T-helper 2 cell treated with Interferon-gamma antibody and Interleukin-4, amounts not matched to agents 5 μg/mL and 100 μg/mL, for 36 hours (primary cell): ENCODE measurements at places on chromosomes 11 and 22.

DNA sequence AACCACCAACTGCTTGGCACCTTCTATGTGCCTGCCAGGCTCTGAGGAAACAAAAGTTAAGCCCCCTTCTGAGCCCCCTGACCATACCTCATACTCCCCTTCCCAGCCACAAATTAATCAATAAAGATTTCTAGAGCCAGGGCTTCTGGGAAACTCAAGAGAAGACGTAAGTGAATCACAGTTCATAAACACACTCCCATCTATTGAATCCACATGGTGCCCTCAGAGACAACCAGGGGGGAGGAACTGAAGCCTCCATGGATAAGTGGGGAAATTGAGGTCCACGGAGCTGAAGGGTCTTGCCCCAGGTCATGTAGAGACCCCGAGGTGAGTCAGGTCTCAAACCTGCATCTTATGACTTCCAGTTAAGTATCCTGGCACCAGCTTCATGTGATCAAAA, 150.6 kb downstream of the MN1 start:
- DNase-seq: no peak

GRCh38 chr22:29758959-29759358, 7.8 kb downstream of the ZMAT5 start:
- DNase-seq: no peak

GRCh38 chr22:27809700-27810608, 8.4 kb upstream of the MN1 start:
- no peak for DNase-seq

DNA sequence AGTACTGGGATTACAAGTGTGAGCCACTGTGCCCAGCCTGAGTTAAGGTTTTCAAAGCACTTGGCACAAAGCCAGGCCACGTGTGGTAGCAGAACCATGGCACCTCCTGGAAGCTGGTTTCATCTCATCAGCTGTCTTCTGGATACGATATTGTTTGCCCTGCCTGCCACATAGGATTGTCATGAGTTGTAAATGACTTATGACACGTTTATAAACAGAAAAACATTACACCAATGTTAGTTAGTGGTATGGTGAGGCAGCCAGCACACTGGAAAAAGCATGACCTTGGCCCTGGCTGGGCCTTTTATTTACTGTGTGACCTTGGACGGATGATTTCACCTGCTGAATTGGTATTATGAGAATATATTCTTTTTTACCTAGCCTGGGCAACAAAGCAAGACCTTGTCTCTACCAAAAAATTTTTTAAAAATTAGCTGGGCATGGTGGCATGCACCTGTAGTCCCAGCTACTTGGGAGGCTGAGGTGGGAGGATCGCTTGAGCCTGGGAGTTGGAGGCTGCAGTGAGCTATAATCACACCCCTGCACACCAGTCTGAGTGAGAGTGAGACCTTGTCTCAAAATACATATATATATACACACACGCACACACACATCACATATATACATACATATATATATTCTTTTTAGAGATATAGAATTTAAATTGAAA, 24.0 kb upstream of the MYH9 start:
- no peak for DNase-seq

DNA sequence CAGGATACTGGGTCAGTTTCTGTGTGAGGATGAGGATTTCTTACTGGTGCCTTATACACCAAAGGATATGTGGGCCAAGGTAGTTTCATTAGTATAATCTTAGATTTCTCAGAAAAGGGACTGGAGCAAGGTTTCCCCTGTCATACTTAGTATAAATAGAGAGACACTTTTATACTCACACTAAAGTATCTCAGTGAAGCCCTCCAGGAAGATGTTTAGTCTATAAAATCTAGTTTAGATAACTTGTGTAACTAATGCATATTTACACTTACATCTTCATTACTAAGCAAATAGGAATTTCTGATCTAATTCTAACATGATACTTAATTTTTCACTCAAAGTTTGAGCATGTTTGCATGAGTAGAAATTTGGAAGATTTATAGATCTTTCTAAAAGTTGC, 11.1 kb downstream of the EMSY start:
- DNase-seq: no peak

- DNase-seq: no peak
Observed at GRCh38 chr11:43723617-43724016, 43.1 kb downstream of the HSD17B12 start.

DNA sequence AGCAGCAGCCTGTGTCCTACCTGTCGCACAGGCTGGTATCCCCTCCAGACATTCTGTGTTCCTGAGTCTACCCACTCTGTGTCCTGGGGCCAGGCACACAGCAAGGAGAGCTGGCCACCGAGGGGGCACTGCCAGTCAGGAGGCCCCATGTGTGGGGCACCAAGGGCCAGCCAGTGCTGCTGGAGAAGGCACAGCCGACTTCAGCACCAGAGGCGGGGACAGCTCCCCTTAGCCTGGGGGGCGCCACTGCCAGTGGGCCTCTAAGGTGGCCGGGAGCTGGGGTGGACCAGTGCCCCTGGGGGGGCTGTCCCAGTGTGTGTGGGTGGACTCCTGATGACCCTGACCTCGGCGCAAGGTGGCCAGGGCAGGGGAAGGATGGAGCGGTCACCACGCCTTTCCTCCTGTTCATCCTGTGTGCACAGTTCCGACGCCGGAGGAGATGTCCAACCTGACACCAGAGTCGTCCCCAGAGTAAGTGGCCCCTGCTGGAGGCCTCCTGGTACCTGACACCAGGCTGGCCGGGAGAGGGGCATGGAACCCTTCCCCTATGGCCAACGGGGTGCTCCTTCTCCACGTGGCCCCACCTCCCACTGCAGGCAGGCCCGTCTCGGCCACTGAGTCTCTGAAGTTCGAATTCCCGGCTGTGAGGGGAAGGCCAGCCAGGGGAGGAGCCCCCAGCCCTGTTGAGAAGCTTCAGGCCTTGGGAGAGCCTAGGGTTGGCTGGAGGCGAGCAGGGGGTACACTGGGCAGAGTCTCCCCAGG, 35.4 kb downstream of the MOB2 start:
- DNase-seq: no peak

- no peak for DNase-seq
Observed at GRCh38 chr11:117868088-117868487, 8.4 kb downstream of the FXYD6 start.

DNA sequence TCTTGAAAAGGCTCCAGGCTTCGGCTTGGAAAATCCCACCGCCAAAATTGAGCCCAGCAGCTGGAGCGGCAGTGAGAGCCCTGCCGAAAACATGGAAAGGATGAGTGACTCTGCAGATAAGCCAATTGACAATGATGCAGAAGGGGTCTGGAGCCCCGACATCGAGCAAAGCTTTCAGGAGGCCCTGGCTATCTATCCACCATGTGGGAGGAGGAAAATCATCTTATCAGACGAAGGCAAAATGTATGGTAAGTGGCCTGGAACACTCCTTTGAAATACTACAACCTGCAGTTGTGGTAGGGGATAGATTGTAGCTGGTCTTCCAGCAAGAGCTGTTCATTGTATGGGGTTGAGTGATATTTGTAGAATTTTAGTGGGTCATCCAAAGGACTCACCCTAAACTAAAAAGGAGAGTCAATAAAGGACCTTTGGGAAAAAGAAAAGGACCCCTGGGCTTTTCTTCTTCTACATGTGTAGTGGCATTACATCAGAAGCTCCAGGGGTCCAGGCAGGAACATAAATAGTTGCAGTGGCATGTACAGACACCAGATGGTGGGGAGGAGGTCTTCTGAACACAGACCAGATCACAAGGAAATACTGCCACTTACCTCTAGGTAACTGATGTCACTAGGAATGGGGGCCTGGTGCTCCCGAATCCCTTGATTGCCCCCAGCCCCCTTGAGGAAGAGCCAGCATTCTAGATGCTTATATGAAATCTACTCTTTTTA, 90.1 kb downstream of the TEAD1 start:
- no peak for DNase-seq

DNA sequence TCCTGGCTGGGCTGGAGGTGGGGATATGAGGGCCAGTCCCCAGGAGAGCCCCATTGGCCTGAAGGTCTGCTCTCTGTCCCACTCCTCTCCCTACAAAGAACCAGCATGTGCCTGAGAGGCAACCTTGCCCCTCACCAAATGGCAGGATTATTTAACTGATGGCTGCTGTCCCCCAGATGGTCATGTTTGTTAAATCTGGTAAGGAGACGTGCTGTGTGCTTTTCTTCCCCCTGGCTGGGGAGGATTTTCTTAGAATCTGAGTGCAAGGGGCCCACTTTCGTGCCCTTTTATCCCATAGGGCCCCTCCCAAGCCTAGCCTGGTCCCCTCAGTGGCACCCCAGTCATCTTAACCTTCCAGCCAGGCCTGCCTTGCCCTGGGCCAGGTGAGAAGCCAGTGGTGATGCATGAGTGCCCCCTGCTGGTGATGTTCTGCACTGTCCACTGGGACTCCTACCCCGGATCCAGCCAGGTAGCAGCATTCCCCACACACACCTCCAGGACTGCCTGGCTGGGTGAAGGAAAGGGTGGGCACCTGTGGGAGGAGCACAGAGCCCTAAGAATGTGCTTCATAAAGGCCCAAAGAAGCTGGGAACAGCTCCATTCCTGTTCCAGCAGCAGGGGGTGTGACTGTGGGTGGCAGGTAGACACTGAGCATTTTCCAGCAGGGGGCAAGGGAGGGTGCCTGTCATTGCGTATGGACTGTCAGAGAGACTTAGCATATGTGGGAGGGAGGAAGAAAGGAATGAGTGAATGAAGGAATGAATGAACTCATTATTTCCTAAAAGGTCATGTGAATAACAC, 28.9 kb downstream of the MFNG start:
- DNase-seq: peak; percentile 65

- DNase-seq: no peak
Observed at GRCh38 chr11:82889133-82890001, 10.9 kb downstream of the PRCP start.

- no peak for DNase-seq
Observed at GRCh38 chr11:92253945-92254344, 29.3 kb downstream of the FAT3 start.

DNA sequence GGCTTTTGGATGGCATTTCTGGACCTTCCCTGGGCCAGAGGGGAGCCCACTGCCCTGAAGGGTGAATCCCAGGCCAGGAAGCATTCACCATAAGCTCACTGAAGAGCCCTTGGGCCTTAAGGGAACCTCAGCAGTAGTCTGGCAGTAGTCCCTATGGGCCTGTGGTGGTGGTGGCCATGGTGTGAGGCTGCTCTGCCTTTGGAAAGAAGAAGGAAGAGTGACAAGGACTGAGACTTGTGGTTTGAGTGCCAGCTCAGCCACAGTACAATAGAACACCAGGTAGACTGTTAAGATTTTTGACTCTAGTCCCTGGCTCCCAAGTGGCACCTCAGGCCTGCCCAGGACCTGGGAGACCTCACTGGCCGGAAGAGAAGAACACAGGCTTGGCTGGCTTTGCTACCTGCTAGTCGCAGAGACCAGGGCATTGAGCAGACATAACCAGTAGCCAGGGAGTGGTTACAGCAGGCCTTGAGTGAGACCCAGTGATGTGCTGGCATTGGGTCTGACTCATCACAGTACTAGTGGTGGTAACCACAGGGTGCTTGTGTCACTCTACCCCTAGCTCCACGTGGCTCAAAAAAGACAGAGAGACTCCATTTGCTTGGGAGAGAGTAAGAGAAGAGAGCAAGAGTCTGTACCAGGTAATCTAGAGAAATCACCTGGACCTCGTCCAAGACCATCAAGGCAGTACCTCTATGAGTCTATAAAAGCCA, 259.8 kb upstream of the BLID start:
- DNase-seq: no peak
